ENCODE measurements at places on chromosomes 7 and 10.

DNA sequence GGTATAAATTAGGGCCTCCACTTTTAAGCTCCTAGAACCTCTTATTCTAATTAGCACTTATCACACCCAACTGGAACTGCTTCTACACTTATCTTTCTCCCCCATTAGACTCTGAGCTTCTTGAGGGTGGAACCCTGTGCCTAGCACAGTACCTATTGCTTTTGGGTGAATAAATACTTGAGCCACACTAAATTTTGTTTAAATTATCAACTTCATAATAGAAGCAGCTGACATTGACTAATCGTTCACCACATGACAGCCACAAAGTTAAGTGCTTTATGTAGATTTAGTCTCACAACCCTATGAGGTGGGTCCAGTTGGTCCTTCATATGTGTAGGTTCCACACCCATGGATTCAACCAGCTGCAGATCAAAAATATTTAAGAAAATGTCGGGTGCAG is 36.0 kb upstream of the DNAJB12 start:
- no peak for DNase-seq

DNA sequence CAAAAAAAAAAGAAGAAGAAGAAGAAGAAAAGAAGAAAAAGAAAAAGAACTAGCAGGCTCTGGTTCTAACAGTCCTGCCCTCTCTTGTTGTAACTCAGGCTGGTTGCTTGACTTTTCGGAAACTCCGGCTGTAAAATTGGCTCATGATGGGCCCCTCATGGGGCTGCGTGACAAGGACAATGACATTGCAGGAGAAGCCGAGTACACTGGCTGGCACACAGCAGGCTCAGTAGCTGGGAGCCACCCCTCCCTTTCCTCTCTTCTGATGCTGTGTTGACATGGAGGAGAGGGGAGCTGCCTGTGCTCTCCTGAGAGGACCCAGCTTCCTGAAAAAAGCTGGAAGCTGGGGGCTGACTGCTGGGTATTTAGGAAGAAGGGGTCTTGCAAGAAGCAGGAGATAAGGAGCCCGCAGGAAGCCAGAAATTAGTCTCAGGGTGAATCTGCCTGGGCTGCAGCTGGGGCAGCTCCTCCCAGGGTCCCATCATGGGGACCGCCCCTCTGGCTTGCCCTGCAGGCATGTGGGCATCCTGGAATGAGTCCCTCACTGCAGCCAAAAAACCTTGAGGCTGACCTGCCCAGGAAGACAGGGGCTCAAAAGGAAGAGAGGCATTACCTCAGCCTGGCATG is 14.6 kb upstream of the GPR26 start:
- no peak for DNase-seq

DNA sequence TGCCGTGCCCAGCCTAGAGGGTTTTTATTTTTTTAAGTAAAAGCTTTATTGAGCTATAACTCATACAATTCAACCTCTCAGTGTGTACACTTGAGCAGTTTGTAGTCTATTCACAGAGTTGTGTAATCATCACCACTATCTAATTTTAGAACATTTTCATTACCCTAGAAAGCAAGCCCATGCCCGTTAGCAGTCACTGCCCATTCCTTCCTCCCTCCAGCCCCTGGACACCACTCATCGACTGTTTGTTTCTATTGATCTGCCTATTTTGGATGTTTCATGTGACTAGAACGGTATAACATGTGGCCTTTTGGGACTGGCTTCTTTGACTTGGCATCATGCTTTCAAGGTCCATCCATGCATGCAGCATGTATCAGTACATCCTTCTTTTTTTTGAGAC is 25.7 kb upstream of the SEC61A2 start:
- DNase-seq: no peak

DNA sequence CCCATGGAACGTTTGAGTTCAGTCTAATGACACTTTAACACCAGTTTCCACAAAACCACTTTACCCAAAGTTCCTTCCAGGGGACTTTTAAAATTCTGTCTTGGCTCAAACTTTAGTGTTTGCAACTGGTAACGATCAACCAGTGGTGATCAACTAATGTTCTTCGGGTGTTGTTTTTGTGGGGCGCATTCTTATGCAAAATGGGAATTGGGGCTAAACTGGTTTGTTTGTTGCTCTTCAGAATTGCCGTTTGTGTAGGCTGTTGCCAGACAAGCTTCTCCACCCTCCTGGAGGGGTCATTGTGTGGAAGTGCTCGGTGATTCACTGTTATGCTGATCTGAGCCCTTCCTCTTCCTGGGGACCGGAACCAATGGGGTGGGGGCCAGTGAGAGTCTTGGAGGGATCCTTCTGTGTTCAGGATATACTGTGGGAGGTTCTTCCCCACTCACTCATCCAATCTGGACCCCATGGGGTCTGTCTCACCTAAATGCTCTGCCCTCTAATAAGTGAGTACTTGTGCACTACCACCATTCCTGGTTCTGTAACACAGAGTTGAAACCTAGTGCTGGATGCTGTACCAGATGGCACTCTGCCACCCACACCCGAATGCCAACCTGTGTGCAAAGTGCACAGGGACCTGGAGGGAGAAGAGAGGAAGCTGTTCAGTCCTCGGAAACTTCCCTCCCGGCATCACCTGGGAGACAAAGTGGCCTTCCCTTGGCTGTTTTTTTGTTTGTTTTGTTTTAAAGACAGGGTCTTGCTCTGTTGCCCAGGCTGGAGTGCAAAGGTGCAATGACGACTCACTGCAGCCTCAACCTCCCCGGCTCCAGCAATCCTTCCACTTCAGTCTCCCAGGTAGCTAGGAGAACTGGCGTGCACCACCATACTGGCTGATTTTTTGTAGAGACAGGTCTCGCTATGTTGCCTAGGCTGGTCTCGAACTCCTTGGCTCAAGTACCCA is 2.1 kb downstream of the NFE2L3 start:
- no peak for DNase-seq

DNA sequence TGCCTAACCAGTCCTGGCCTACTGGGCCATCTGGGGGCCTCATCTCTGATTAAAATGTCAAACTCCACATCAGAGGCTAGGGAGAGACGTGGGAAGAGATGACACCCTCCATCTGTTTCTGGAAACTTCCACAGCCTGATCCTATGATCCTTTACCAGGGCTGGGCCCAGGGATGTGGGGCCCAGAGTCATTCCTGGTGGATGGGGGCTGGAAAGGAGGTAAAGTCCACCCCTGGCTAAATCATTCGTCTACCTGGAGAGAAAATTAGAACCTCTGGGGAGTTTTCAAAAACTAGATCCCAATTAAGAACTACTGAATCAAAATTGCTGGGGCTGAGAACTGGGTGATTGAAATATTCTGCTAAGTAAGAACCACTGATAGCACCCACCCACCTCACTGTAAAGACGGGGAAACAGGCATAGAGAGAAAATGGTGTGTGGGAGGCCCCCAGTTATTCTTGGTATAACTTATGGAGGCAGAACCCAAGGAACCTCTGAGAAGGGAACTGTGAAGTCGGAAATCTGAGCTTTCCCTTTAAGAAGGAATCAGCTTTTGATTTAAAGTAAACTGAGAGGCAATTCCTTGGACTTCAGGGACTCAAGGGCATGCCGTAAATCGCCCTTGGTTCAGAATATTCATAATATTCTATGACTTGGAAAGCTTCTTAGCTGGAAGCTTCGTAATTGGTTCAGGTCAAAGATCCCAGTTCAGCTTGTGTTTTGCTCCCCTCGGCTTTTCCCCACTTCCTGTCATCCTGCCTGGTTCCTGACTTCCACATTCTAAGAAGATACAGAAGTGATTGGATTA is 53.1 kb downstream of the PRKAG2 start:
- DNase-seq: no peak

DNA sequence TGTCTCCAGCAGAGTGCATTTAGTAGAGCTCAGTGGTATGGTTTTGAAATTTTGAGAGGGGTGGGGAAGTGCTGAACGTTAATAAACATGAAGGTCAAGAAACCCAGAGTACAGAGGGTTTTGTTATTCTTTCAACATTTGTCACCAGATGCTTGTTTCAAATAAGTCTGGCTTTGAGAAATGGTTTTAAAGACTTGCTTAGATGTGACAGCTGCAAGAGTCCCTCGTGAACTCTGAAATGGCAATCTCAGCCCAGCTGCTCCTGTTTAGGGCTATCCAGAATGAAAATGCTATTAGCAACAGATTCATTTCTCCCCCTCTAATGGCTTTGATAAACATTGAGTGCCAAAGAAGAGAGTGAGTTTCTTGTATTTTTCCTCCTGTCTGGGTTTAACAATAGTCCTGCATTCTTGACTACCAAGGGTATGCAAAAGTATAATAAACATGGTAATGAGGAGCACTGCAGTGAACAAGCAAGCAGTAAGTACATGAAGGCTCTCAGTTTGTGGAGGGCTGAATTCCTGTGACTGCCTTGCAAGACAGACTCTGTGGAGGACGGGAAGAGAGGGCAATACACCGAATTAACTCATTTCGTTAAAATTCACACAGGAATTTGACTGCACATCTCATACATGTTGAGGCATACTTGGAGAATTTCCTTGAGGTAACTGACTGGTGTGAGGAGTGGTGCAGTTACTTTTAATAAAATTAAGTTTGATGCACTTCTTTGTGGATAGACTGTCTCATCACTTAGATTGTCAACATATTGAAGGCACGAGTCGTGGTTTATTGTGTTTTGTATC is 490.9 kb downstream of the REEP3 start:
- no peak for DNase-seq

- no peak for DNase-seq
Measured at GRCh38 chr7:12851841-12852240, 164.4 kb downstream of the ARL4A start.

DNA sequence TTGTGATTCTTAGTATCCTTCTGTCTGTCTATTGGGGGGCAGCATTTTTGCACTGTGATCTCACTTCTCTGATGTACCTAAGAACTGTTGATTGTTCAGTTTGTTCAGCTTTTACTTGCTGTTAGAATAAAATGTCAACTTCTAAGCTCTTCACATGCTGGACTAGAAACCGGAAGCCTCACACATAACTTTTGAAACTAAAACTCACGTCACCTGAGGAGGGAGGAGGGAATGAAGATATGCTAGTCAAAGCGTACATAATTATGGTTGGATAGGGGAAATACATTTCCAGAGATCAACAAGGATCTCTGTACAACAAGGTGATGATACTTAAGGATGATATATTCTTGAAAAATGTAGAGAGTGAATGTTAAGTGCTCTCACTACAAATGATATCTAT is 609.7 kb downstream of the INHBA start:
- DNase-seq: no peak

DNA sequence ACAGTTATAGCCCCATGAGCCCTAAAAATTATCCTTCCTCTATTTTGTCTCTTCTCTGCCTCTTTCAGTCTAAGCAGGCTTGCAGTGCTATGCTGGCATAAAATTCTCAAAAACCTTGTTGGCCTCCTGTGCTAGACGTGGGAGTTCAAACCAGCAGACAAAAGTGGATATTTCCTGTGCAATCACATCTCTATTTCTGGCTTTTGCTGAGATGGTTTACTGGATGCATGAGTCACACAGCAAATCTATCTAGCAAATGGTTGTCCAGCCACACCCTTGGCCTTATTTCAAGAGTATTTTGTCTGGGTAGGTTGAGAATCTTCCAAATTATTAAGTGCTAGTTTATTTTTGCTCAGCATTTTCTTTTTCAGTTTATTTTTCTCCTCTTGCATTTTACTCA is 370.8 kb downstream of the CDC14C start:
- no peak for DNase-seq

DNA sequence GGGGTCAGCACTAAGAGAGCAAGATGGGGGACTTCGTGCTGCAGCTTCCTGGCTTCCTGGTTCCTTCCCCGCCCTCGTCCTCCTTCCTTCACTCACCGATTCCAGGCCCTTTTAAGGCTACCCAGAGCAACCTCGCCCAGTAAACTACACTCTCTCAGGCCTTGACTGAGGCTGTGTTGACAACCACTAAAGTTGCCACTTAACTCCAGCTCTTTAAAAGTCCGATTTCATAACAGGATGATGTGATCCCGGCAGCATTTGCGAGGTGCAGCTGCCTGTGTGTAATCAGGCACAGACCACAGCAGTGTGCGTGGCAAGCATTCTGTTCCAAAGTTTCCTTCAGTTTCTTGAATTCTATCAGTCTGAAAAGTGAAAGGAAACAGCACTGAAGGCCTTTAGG is 110.6 kb downstream of the RAB11FIP2 start:
- peak; percentile 70 for DNase-seq

DNA sequence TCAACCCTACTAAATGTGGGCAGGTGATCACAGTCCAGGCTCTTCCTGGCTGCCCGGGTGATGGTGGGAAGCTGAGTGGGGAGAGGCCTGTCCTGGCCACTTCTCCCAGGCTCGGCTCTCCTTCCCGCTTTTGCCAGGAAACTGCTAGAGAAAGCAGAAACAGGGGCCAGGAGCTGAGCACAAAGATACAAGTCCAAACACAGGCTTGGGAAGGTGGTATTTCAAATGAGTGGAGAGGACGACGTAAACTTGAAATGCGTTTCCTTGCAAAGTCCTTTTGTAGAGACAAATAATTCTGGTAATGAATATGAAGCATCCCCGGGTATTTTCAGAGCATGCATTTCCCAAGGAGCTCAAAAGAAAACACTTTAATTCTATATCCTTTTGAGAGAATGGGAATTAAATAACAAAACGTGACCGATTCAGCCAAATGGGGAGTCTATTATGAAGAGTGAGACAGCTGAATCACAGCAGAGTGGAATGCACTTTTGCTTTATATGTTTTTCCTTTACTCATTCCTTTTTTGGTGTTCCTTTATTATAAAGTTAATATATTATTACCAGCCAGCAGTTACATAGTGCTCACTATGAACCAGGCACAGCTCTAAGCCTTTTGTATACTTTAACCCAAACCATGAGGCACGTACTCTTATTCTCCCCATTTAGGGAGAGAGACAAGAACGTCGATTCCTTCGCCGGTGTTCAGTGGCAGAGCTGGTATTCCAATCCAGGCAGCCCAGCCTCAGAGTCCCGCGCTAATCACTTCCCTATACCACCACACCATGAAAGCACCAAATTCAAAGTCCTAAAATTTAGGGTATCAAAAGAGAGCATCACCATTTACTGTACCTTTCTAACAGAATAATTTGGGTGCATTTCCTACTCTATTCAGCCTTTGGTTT is 218.2 kb upstream of the KLF14 start:
- DNase-seq: no peak

- no peak for DNase-seq
Measured at GRCh38 chr10:104582602-104582951, 58.5 kb upstream of the SORCS3 start.

DNA sequence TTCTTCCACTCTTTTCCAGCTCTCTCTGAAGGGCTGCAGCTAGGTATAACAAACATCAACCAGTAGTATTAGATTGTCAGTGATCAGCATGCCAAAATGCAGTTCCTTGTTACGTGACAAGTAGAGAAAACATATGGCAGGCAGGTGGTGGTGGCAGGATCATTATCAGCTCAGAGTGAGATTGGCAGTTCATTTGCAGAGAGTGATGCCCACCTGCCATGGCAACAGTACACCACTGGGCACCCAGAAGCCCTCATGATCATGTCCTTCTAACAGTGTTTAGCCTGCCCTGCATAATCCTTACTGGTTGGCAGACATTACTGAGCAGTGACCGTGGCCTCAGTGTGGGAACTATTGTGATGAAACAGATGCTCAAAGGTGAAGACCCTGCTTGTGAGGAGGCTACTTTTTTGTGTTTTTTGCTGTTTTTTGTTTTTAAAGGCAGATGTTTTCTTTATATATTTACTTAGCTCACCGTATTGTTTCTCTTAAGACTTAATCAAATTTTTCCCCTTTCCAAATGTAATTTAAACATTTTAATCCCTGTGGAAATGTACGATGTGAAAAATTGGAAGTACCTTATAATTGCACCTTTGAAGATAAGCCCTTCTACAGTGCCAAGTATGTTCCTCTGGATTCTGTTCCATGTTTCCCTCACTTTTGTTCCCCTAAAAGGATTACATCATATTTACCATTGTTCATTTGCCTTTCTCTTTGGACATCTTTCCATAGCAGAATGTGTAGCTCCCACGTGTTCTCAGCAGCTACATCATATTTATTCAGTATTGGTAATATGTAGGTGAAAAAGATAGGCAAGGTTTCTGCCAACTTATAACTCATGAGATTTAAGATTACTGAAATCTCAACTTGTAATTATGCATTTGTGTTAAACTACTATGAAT is 179.6 kb downstream of the SND1 start:
- no peak for DNase-seq
